ENCODE measurements at places on chromosomes 12 and 14.
A peak's percentile ranks its signal among the peaks of the same experiment; 100 is the strongest.

DNA sequence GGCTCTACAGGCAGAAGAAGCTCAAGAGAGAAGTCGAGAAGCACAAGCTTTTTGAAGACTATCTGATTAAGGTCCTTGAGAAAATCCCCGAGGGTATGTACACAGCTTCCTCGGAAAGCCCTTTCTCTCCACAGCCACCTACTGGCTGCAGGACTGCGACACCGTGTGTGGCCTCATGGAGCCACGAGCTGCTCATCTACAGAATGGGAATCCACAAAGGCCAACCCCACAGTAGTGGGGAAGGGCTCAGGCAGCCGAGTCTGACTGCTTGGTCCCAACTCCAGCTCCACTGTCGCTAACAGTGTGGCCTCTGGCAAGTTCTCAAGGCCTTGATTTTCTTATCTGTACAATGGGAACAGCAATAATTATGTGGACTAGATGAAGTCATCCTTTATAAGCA, 2.5 kb downstream of the CCDC197 start:
- no peak for DNase-seq

DNA sequence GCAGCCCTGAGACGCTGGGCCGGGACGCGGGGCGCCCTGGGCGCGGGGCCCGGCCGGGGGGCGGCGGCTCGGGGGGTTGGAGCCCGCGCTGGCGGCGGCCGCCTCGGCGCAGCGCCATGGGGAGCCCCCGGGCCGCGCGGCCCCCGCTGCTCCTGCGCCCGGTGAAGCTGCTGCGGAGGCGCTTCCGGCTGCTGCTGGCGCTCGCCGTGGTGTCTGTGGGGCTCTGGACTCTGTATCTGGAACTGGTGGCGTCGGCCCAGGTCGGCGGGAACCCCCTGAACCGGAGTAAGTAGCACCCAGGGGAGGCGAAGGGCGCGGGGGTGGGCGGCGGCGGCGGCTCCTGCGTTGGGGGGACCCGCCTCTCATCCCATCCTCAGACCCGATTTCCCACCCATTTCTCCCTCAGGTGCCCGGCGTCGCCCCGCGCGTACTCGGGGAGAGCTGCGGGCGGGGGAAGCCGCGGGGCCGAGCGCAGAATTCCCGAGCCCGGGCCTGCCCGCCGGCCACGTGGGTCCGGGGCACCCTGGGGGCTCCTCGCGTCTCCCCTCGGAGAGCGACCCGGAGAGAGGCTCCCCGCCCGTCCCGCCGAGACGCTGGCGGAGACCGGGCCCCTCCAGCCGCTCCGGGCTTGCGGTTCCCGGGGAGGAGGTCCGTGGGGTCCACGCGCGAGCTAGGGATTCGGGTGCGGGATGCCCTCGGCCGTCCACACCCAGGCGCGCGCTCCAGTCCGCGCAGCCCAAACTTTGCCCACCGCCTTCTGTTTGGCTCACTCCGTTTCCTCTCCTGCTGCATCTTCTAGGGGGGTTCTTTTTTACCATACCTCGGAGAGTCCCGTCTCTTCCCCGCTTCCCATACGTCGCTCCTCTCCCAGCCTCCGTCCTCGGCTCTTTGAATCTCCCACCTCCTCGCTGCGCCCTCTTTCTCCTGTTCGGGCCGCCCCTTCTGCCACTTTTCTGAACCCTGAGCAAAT, 807 bp downstream of the B4GALNT3 start:
- peak; percentile 43 for DNase-seq

GRCh38 chr14:31505411-31505810, 17.6 kb upstream of the GPR33 start:
- no peak for DNase-seq

- DNase-seq, result peak; percentile 74
Measured at GRCh38 chr12:64955746-64956145, 131.3 kb downstream of the TBC1D30 start.

DNA sequence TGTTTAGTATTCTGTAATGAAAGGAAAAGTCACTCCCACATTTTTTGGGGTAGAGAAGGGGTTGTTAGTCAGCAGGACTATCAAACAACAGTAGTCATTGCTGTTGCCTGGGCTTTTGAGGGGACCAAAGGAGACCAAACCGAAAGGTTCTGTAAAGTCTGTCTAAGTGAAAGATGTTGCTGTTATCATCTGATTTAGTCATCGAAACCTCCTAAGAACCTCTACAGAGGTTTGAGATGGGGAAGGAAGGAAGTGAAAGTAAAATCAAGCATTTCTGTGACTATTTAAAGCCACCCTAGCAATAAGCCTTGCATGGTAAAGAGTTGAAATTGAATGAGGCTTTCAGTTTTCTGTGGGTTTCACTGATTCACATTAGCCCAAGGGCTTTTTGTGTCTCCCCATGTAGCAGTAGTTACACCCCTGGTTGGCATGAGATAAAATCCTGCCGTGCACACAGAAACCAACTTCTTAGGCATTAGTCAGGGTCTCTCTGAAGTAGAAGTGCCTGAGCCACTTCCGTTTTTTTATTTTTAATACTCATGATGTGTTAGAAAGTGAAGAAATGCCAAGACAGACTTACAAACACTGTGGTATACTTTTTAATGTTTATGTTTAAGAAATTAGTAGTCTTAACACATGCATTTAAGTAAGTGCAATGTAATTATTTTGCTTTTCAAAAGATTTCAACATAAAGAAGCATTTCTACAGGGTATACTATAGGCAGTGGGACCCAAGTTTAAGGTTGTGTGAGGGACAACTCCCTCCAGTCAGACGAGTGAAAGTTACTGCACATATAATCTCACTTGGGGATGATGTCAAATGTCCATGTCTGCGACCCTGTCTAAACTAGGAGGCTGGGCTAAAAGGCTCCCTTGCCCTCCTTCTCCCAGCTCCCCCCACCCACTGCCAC, 50.4 kb downstream of the DYRK2 start:
- no peak for DNase-seq

GRCh38 chr12:44875954-44876543, at the start of gene NELL2:
TSS of gene NELL2 (minus strand) at chr12:44876315. CDS start at chr12:44875869, 446 bp downstream.
- DNase-seq, result peak; percentile 68

- no peak for DNase-seq
Measured at GRCh38 chr12:75172611-75173010, 37.0 kb downstream of the KCNC2 start.

Data from testis (tissue), 5 donors.